ENCODE measurements at places on chromosomes 3 and 15.

DNA sequence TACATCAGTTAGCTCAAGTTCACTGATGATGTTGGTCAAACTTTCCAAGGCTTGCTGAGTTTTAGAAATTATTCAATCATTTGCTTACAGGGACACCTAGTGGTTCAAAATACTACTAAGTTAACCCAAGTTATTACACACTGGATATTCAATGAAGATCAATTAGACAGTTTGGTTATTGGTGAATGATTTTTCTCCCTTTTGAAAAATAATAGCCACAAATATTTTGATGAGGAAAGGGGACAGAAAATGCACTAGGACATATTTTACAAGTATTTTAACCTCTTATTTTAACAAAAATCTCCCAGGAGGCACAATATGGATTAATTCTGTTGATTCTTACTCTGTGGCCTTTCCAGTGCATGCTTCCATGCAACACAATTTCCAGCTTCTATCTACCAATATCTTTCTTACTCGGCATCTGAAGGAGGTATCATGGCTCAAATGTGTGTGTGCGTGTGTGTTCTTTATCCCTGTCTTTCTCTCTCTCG is 20.1 kb upstream of the GOLGA6L2 start:
- DNase-seq = no peak

DNA sequence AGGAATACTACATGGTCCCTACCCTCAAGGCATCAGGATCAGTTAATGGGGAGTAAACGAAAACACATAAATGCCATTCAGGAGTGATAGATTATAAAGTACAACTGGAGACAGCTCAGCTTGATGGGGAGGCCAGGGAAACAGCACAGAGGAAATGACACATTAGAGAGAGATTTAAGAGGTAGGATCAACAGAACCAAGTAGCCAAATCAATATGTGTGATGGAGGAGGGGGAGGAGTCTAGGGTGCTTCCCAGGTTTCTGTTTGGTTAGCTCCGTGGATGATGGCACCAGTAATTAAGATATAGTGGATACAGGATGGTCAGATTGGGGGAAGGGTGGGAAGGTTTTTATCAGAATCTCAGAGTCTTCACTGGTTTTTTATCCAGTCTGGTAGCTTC is 229.5 kb upstream of the ROPN1 start:
- DNase-seq = no peak

GRCh38 chr3:36993326-36994283 is at the start of gene MLH1:
Gene MLH1, plus strand, starts transcription at chr3:36993518. Its CDS starts 30 bp downstream, at chr3:36993548.
- DNase-seq = no peak

GRCh38 chr15:82597815-82598214 is 49.3 kb downstream of the CPEB1 start:
- no peak for DNase-seq

GRCh38 chr15:83653639-83654378 is at the start of gene ADAMTSL3:
Gene ADAMTSL3, plus strand, starts transcription at chr15:83654123. Its CDS starts 1,639 bp downstream, at chr15:83655762.
- DNase-seq = no peak

- DNase-seq = no peak
These were observed 1.6 kb downstream of the SPRED1 start for GRCh38 chr15:38254051-38254883.

GRCh38 chr3:52813810-52814209 is 16.7 kb downstream of the ITIH4 start:
- no peak for DNase-seq

DNA sequence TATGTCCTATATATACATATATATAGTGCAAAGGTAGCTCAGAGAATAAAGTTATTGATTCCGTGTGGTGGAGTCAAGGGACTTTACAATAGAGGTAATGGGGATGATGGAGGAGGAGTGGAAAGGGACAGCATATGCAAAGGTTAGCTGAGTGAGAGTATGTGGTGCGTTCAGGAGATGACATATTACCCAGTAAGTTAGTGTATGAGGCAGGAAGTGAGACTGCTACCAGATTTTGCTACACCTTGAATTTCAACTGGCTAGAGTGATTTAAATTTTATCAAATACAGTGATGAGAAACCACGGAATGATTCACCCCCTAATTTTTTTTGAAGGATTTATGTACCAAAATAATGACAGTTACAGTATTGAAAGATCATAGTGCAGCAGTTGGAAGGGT is 2.8 kb downstream of the ACTL6A start:
- DNase-seq = no peak

DNA sequence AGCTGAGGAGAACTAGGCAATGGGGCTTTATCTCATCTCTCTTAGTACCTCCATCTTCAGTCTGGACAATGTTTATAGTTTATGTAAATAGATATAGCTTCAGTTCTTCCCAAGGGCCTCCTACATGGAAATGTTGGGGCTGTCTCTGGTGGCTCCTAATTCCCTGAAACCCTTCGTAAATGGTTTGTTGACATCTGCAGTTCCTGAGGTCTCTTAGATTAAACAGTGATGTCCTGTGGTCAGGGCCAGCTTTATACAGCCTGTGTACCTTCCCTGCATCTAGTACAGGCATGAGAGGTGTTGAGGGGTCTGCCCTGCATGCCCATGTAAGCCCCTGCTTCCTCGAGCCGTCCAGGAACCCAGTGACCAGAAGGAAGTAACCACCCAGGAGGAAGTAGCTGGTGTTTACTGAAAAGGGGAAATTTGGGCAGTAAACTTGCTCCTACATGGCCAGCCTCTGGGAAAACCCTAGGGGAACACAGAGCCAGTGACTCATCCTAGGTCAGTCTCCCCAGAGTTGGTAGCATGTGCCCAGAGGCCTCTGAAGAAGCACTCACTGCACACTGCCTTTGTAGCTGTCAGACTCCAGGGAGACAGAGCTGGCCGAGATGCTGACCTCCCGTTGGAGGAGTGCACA is 4.7 kb upstream of the TBC1D2B start:
- DNase-seq = no peak

DNA sequence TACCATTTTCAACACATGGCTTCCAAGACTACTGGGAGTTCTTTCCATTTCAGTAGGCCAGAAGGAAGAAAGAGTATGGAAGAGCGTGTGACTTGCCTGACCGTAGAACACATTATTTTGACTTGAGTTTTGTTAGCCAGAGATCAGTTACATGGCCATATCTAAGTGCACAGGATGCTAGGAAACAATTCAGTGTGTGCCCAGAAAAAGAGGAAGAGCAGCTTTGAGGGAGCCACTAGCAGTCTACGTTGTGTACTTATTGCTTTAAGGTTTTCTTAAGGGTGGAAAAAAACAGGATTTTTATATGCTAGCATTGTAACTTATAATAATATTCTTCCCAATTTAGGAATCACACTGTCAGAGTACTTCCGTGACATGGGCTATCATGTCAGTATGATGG is 44.1 kb upstream of the GRAMD1C start:
- no peak for DNase-seq

GRCh38 chr3:49428752-49429080 is 408 bp downstream of the NICN1 start:
- DNase-seq = no peak

- DNase-seq = no peak
These were observed 16.7 kb downstream of the FAM174B start for GRCh38 chr15:92638709-92639365.

DNA sequence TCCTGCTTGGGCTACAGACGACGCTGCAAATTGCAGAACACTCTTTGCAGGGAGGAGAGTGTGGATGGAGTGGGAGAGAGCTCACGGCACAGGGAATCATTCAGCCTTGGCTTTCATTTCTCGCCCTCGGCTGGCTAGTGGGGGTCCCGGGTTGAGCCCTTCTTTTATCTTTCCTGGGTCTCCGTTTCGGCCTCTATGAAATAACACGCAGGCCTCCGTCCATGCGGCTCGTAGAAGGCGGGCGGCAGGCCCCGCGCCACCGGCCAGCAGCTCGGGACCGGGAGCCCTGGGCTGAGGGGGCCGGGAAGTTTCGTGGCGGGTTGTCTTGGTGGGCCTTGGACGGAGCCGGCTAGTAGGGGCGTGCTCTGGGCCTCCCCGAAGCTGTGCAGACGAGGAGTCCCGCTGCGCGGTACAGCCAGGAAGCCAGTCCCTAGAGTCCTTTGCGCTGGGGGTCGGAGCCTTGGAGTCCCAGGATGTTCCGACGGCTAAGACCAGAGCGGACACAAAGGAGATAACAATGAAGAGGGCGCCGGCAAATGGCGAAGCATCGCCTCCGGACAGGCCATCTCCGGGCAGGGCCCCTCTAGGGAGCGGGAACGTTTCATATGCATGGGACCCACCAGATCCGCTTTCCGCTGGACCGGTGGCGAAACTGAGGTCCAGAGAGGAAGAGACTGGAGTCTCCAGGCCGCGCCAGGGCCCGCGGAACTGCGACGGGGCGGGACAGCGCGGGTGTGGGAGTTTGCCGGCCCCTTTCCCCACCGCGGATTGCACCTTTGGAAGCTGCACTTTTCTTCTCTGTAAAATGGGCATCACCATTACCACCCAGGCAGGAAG is 4.3 kb downstream of the RNU6-1 start:
- no peak for DNase-seq

- no peak for DNase-seq
These were observed 109.5 kb downstream of the VGLL4 start for GRCh38 chr3:11534011-11534792.

DNA sequence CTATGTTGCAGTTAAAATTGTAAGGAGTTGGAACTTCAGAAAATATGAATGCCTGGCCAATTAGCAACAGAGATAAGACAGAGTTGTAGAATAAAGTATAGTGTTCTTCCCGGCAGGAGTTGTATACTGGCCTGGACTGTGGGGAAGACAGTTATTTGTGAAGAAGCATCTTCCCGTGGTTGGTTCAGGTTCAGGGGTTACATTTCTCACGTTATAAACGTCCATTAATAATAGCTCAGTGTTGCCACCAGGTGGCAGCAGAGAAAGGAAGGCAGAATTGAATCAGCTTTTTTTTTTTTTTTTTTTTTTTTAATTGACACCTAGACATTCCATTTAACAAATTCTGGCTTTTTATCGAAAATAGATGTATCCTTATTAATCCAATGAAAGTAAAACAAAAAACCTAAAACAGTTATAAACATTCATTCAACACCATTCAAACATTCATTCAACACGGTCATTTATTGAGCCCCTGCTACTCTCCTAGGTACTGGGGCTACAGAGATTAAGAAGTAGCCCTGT is 66.4 kb upstream of the NR2E3 start:
- no peak for DNase-seq

- no peak for DNase-seq
These were observed 18.6 kb upstream of the SENP7 start for GRCh38 chr3:101531473-101532086.

DNA sequence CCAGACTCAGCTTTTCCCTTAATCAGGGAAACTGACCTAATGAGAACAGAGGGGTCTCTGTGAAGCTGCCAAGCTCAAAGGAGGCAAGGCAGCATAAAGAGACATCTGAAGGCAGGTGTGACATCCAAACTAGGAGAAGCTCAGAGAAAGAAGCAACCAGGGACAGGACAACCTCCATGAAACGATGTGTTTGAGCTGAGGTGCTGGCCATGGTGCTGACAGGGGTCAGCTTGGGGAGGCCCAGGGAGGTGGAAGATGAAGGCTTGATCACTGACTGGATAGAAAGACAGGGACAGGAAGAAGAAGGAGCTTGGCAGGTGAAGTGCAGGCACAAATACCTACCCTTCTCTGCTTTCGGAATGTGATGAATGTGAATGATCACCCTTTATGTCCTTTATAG is 179.5 kb upstream of the NSMCE3 start:
- no peak for DNase-seq

GRCh38 chr3:133474817-133475216 is 75.0 kb downstream of the BFSP2 start:
- no peak for DNase-seq

GRCh38 chr3:123202451-123202850 is 708 bp downstream of the SEC22A start:
- no peak for DNase-seq

DNA sequence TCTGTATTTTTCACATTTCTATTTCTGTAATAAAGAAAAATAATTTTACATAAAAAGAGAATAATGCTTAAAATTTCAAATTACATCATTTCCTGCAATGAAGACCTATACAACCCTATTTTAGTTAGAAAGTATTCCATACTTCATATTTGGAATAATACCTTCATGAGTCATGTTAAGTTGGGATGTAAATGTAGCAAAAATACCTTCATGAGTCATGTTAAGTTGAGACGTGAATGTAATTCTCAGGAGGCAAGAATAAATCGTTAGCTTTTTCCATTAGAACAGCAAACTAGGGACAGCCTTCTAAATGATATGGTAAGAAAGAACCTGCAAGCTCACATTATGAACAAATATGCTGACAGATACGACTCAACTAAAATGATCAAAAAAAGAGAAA is 91.9 kb downstream of the NAALADL2 start:
- no peak for DNase-seq

GRCh38 chr3:177300842-177301241 is 103.6 kb upstream of the TBL1XR1 start:
- DNase-seq = no peak

DNA sequence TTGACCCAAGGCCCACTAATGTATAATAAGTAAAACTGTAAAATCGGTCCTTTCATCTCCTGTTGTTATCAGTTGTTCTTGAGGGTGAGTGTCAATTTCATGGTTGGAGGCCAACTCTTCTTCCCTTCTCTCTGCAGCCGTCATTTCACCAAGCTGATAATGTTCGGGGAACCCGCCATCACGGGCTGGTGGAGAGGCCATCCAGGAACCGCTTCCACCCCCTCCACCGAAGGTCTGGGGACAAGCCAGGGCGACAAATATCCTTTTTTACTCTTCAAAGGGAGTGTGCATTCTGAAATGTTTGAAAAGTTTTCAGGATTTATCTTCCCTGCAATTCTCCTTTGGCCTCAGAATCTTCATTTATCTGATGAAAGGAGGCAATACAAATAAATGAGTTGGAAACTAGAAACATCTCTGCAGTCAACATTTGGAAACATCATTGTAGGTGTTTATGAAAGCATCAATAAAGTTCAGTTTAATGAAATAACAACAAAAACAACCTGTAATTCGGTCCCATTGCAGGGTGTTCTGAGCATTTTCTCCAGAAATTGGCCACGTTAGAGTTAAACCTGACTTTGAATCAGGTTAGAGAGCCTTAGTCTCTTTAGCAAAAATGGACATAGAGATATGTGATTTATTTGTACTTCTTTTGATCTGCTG is 63.9 kb downstream of the CRTC3 start:
- DNase-seq = no peak

GRCh38 chr3:28244491-28244890 is 3.1 kb downstream of the CMC1 start:
- DNase-seq = no peak

- no peak for DNase-seq
These were observed 195.8 kb downstream of the TBC1D5 start for GRCh38 chr3:17546500-17547255.

- DNase-seq = no peak
These were observed 549.5 kb upstream of the GOLIM4 start for GRCh38 chr3:168645180-168645579.

DNA sequence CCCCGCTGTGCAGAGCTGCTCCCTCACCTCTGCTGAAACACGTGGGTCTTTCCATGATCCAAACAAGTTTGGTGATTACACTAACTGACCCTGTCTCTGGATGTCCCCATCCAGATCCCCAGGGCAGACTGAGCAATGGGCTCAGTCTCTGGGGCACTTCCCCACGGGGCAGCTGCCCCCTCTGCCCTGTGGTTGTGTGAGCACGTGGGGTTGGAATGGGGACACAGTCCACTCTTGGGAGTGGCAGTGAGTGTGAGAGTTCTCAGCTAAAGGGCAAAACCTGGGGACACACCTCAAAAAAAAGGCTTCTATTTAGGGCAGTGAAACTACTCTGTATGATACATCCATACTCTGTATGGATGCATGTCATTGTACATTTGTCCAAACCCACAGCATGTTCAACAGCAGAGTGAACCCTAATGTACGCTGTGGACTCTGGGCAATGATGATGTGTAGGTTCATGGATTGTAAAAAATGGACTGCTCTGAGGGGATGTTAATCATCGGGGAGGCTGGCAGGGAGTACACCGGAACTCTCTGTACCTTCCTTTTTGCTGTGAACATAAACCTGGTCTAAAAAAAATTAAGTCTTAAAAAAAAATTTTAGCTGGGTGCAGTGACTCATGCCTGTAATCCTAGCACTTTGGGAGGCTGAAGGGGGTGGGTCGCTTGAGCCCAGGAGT is 49.9 kb upstream of the BLM start:
- DNase-seq = no peak

Measured in cortex of kidney (tissue), 1 donor.